Left forelimb (tissue), 1 donor: ENCODE measurements at places on chromosomes 4 and X.

- no peak for DNase-seq
Measured at GRCh38 chr4:183185559-183185958, 86.5 kb downstream of the WWC2 start.

DNA sequence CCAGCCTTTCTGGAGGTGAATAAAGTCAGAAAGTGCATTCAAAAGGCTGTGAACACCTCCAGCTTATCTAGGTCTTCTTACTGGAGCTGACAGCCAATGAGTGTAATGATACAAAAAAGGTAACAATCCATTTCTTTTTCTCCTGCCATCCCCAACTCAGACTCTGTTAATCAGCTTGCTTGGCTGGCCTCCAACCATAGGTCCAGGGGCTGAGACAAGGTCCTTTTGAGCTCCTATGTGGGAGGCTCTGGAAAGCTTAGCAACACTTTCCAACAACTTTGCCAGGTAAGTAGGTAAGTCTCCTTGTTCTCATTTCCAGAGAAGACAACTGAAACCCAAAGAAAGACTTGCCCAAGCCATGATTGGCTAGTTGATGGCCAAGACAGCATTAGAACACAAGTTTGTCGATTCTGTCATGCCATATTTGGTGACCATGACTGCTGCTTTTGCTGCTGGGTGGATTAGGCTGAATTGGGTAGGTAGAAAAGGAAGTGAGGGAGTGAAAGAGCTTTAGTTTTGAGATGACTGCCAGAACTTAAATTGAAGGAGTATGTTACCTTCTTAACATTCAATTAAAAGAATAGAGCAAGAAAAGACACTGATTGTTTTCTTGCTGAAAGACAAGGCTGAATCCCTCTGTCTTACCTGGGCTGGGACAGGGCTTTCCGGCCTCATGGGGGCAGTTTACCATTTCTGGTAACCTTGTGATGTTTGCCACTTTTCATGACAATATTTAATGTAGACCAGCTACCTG is 22.8 kb downstream of the VSIG4 start:
- no peak for DNase-seq

DNA sequence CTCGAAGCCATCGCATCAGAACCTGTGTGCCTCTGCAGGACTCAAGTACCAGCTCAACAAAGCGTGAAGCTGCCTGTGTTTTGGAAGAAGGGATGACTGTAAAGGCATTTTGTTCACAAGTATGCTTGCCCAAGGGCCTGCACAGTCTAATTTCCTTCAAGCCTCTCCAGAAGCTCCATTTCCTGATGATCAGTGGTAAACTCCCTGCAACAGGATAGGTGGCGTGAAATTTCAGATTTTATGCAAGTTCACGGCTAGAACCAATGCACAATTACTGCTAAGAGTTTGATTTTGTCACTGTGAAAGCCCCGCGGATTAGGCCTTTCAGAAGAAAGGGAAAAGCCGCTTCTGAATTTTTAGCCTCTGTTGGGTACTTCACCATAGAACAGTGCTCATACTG is 89.2 kb upstream of the TAPT1 start:
- no peak for DNase-seq

- DNase-seq: no peak
Measured at GRCh38 chrX:153351981-153352380, 18.0 kb downstream of the ZNF275 start.

GRCh38 chrX:65502618-65503017 is 32.0 kb downstream of the LAS1L start:
- DNase-seq: no peak

GRCh38 chr4:187711586-187711985 is 284.0 kb upstream of the ZFP42 start:
- DNase-seq: no peak

GRCh38 chr4:16472537-16472936 is 246.3 kb upstream of the TAPT1 start:
- DNase-seq: no peak

- no peak for DNase-seq
Measured at GRCh38 chrX:13646154-13646549, 6.8 kb upstream of the TCEANC start.

DNA sequence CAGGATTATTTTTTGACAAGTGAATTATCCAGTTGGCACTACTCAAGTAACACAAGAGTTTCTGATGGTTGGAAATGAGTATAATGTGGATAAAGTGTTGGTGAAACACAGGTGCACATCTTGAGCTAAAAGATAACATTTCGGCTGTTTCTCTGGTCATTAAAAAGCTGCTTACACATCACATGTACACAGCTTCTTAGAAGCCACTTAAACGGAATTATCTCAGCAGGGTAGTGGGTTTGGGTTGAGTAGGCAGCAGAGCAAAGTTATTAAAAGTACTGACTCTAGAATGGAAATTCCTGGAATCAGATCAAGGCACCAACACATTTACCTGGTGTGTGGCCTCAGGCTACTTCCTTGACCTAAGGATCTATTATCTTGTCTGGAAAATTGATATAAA is 55.4 kb upstream of the RASSF6 start:
- no peak for DNase-seq

GRCh38 chr4:85402371-85402770 is 72.6 kb upstream of the ARHGAP24 start:
- no peak for DNase-seq

GRCh38 chrX:130994671-130995070 is 63.5 kb upstream of the ARHGAP36 start:
- no peak for DNase-seq

DNA sequence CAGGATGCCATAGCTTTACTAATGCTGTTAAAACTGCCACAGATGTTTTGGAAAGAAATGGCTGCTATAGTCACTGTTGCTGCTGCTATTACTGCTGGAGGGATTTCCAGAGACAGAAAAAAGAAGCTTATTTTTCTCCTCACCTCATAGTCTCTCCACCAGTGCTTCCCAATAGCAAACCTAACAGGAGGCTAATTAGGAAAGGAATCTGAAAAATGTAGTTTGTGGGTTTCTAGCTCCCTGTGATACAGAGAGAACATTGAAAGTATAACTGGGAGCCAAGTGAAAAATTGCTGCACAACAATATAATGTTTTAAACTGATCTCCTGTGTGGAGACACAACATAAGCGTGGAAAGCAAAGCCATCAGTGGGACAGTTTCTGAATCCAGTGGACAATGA is 8.6 kb upstream of the TSPAN7 start:
- no peak for DNase-seq

DNA sequence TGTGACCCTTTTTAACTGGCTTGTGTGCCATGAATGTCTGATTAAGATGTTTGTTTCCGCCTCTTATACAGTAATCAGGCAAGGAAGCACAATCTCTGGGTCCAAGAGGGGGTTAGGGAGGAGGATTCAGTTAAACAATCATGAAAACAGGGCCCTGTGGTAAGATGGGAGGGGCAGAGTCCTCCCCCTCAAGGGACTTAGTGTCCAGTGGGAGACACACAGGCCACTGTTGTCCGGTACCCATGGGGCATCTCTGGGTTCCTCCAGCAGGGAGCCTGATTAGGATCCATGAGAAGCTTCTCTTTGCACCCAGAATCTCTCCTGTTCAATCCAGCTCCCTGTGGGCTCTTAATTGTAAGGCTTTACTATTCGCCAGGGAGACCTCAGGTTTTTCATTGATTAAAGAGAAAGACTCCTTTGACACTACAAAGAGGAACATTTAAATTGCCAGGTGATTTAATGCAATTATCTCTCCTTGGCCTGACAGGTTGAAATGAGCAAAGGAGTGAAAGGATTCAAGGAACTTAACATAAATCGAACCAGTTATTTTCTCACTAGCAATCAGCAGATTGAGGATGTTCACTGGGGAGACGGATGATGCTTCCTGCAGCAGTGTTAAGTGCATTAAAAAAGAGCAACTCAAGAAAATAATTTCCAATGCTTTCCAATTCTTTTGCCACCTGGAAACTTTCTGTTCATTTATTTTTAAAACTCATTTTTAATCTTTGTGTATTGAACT is 225.4 kb downstream of the PTTG2 start:
- no peak for DNase-seq

DNA sequence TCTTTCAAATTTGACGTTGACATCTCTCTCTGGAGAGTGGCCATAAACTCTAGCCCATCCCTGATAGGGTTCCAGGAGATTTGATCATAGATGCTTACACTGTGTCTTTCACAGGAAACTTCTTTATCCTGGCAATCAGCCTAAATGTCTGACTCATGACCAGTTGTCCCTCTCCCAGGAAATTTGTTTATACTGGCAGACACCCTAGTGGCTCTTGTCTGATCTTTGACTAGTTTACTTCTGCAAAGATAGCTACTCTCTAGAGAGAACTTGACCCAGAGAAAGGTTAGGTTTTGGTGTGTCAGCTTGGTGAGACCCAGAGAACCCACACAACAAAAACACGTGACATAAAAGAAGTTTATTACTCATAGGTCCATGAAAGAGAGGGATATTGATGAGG is 509.8 kb downstream of the CENPC start:
- no peak for DNase-seq

DNA sequence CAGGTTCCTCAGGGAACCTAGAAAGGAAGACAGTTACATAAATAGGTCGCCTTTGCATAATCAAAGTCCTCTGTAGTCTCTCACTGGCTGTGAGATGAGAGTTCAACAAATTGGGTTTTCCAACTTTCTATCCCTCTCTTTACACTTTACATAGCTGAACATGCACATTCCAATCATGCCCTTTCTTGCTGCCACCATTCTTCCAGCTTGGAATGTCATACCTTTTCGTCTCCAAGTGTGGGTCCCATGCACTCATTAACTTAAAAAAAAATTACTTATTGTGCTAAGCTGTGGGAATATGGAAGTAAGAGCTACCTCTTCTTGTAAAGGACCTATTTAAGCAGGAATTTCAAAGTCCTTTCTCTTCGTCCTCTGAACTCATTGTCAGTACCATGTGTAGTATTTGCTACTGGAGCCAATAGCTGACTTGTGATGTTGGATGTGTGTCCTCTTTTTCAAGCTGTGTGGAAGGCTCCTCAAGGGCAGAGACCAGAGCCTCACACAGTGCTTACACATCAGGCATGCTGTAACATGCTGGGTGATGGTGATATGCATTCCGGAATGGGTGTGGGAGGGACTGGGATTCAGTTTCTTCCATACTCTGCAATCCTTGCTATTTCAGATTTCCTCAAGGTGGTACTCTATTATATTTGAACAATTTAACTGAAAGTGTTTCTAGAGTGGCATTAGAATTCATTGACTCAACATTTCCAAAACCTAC is 7.1 kb downstream of the ENOPH1 start:
- no peak for DNase-seq

GRCh38 chrX:72019487-72019886 is 108.8 kb downstream of the NHSL2 start:
- DNase-seq: no peak

DNA sequence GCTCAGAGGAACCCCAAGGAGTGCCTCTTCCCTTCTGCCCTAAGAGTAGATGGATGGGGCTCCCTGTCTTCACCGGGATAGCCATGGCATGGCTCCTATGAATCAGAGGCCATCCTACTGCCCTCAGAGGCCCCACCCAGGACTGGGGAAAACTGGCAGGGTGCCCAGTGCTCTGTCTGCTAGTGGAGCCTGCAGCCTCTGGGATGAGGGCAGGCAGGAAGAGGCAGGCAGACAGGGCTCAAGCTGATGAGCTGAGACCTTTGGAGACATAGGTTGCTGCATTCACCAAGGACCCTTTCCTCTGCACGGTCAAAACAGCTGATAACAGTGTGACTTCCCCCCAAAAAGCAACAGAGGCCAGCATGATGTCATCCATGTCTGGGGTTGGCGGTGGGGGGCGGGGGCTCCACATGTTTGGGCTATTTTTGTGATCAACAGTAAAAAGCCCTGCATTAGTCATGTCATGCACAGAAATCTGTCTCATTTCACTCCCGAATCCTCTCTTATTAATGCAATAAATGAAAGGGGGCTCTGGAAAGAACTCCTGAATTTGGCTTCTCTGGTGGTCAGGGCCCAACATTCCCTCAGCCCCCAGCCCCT is 207.6 kb upstream of the MAMLD1 start:
- DNase-seq: no peak

DNA sequence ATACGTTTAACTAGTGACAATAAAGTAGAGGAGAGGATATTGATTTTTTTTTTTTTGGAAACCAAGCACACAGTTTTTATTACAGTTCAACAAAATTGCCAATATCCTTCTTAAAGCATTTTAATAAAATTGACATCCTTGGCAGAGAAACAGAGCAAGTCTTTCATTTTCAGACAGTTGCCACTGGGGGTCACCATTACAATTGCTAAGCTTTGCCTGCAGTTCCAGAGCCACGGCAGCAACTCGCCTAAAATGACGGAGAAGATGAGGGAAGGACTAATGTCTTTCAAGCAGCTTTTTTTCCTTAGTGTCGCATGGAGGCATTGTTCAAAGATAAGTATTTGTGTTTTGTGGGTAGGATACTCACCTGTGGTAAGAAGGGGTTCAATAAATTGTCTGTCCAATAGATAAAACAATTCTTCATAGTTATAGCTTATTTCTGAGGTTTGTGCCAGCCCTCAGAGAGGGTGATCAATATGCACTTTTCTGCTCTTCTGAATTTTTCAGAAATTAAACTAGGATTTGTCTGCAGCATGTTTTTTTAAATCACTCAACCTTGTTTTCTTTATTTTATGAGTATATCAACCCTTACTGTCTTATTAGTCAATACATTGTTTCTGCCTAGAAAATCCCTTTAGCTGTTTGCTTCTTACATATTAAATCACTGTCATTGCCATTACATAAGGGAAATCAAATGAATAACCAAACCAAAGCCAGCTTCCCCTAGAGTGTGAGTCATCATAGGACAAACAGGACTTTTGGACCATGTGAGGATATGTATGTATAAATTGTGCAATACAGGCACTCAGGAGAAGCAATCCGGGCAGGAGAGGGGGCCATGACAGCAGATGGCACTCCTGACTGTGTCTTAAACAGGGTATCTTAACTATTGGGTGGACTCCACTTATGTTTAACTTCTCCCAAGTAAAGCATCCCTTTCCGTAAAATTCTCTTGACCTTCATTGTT is 508.1 kb upstream of the ARX start:
- DNase-seq: no peak

DNA sequence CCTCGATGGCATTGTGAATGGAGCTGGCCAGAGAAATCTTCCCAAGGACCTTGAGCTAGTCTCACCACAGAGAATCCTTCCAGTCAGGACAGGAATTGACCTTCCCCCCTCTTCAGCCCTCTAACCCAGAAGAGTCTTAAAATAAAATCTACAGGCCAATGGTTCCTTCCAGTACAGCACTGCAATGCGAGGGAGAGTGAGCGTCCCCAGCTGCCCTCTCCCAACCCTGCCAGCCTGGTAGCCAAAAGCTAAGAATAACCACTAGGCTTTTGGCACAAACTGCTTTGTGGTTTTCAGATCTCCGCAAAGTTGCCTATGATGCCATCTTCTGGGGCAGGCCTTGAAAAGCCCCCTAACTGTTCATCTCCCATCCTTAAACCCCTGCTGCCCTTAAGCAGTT is 175.1 kb downstream of the AR start:
- no peak for DNase-seq

DNA sequence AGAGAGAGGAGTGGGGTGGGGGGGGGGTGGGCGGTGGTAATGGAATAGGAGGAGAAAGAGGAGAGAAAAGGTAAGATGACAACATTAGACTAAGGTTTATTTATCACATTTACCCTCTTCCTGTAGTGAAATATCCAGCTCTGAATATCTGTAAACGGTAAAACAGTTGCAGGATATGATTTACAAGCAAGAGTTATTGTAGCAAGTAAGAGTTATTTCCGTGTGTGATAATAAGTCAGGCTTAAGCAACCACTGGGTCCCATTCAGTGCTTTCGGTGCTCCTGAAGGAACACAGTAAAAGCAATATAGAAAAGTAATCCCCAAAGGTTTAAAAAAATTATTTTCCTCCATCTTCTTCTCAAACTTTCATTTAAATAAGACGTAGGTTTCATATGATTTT is 103.6 kb downstream of the MANBA start:
- no peak for DNase-seq

GRCh38 chrX:152428120-152428519 is 23.0 kb downstream of the GABRA3 start:
- DNase-seq: no peak

- no peak for DNase-seq
Measured at GRCh38 chr4:108366716-108367115, 198.0 kb upstream of the LEF1 start.
